CD4-positive, alpha-beta T cell treated with Interleukin-15 for 4 hours (primary cell): ENCODE measurements at places on chromosomes 7 and 10.
A peak's percentile ranks its signal among the peaks of the same experiment; 100 is the strongest.

DNA sequence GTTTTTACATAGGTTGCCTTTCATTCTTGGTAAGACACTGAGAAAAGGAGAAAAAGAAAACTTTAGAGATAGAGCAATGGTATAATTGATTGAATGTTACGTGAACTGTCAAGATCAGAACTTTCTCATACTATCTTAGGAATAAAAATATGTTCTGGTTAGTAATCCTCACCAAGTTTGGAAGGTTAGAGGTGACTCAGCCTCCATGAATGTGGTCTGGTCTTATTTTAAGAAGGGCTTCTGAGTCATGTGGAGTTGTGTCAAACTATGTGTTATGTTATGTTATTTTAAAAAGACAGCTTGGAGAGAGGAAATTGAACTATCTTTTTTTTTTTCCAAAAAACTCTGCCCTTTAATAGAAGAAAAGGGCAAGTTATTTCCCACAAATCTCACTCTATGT lies 458.6 kb upstream of the KLF6 start:
- DNase-seq: peak; percentile 12

DNA sequence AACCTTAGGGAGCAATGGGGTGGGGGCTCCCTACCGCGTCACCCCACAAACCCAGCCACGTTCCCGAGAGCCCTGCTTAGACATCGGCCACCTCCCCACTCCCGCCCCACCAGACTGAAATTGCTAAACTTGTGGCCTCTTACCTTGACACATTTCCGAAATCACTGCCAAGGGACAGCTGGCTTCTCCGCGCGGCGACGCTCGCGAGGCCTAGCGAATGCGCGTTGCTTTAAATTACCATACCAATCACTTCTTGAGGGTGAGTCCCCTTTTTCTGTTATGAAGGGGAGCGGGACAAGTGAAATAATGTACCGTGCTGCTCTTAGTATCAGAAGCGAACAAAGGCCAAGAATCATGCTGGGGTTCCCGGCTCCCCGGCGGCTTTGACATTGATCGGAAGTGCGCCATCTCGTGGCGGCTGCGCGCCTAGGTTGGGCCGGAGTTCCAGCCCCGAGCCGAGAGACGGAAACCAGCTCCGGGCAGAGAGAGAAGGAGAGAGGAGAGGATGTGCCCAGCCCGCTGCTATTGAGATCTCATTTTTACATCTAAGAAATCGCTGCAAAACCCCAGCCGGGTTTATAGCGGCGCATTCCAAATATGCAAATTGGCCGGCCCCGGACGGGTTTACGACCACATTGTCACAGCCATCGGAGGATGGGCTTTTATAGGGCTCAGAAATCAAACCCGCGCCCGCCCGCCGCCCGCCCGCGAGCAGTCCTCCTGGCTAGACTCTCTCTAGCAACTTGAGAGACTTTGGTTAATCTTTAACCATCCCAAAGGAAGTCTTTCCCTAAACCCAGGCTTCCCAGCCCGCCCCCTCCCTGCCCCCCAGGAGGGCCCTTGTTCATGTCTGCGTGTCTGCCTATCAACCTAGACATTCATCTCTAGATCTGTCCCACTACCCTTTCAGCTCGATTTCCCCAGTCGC lies 5.3 kb downstream of the HOXA11 start:
- DNase-seq: peak; percentile 60

- DNase-seq: peak; percentile 6
Measured at GRCh38 chr10:26367771-26368170, 70.4 kb upstream of the APBB1IP start.

- DNase-seq: no peak
Measured at GRCh38 chr7:14104861-14105260, 115.4 kb upstream of the ETV1 start.

- DNase-seq: no peak
Measured at GRCh38 chr7:2243458-2243857, 1.4 kb downstream of the NUDT1 start.

DNA sequence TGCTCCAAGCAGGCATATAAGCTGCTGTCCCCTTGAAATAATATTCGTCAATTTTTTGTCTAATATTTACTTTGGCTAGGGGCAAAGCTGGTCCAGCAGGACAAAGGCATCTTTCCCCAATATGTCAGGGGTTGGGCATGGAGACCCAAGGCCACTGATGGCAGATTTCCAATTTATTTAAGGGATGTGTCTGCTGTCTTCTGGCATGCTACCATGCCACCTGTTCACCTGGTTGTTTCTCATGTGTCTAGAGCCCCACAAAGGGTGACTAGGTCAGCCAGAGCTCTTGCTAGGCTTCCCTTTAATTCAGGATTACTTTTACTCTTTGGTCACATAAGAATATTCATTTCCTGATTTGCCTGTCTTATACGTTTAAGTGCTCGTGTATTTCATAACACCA lies 22.1 kb upstream of the SYPL1 start:
- DNase-seq: no peak
